RCC 7860 (cell line): ENCODE measurements at places on chromosomes 1 and 21.
A peak's percentile ranks its signal among the peaks of the same experiment; 100 is the strongest.

DNA sequence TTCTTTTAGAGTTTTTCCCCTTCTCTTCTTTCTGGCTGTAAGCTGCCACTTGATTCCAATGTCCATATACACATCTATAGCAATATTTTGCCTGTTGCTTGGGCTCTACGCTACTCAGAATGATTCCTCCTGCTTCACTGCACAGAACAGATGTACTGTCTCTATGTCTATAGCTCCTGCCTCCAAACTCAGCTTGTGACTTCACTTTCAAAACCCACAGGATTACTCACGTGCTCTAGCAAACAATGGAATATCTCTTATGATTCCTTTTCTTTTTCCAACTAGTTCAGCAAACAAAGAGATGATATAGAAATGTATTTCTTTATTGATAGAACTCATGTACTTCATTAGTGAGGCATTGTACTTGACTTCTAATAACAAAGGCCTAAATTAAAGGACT lies 80.5 kb upstream of the SOX13 start:
- DNase-seq = no peak

DNA sequence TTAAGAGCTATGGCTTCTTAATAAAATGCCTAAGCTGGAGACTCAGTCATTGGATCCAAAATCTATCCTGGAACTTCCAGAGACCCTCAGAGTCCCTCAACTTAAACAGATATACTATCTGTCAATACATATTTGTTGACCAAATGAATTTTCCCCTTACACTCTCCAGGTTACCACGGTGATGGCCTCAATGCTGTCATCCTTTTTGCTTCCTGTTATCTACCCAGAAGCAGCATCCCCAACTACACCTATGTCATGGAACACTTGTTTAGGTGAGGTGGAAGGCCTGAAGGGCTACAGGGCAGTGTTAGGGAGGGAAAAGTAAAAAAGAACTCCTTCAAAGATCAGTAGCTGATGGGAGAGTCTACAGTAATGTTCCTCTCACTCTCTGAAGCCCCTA lies 4.4 kb upstream of the C1orf56 start:
- no peak for DNase-seq

GRCh38 chr1:205026181-205026580 lies 16.8 kb upstream of the CNTN2 start:
- no peak for DNase-seq

- no peak for DNase-seq
Observed at GRCh38 chr1:234912548-234913277, 215.9 kb downstream of the TOMM20 start.

DNA sequence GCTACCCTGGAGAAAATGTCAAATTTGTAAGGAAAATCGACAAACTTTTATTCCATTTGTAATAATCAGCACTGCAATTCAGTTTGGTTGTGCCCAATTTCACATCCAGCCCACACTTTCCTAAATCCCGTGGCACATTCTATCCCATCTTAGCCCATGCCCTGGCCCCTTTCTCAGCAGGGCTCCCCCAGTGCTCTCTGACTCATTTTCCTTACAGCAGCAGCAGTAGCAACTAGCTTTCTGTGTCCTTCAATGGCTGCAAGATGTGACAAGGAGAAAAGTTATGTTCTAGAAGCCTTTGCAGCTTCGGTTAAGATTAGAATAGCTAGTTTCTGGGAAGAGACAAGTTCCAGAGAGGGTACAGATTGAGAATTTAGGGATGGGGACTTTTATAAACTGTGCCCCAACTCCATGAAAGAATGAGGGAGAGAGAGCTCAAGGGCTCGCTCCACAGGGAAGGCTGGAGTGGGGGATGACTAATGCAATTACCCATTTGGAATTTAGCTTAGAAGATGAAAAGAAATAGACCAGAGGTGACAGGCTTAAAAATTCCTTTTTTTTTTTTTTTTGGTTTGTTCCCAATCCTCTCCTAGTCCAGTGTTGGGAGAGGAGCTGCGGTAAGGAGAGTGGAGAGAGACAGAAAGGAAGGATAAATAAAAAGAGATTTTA lies 47.0 kb upstream of the POU2F1 start:
- DNase-seq = peak; percentile 47

GRCh38 chr1:29800120-29800519 lies 563.8 kb downstream of the PTPRU start:
- DNase-seq = no peak

DNA sequence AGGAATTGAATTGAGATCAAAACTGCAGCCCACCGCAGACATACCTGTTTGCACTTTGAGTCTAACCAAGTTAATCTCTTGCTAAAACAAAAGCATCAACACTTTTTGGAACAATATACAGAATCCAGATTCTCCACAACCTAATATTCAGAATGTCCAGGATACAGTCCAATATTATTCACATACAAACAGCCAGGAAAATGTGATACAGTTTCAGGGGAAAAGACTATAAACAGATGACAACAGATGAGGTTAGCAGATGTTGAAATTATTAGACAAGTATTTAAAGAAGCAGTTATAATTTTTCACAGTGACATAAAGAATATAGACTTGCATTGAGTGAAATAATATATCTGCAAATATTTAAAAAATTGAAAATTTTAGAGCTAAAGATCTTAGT lies 678.1 kb upstream of the CXADR start:
- DNase-seq = no peak

DNA sequence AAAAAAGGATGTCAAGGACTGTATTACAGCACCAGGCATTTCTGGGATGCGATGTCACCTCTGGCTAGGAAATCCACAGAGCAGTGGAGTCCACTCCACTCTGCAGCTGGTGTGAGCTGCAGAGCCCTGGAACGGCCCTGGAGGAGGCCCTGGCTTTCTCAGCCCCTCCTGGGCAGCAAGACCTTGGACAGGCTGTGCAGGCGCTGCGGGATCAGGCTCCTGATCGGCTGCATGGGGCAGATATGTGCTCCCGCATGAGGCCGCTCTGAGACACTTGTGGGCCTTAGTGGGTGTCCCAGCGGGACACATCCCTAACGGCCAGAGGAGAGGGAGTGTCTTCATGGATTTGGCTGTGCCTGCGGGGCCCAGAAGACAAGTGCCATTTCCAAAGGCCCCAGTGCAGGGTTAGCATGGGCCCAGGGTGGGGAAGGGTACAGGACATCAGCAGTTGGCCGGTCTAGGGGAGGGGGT lies 6.2 kb downstream of the DNMT3L start:
- DNase-seq = no peak
